ENCODE measurements at places on chromosomes 3 and 15.
A peak's percentile ranks its signal among the peaks of the same experiment; 100 is the strongest.

DNA sequence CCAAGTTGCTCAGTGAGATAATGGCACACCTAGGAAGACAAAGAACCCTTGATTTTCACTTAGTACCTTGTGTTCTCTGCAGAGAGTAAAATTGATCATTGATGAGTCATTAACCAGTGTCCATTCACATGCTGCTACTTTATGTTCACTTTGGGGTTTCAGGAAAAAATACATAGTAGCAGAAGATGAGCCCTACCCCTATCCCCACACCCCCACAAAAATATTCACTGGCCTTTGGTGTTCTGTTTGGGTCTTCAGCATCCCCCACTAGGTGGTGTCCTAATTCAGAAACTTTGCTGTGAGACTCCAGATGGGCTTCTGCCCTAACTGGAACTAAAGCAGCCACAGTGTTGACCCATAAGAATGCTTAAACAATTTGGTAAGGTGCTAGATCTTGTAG, 178.8 kb downstream of the KLHL25 start:
- no peak for DNase-seq

- no peak for DNase-seq
Observed at GRCh38 chr15:27317736-27318135, 346.8 kb downstream of the GABRG3 start.

- peak; percentile 87 for DNase-seq
Observed at GRCh38 chr15:59170295-59171066, 36.2 kb upstream of the LDHAL6B start.

GRCh38 chr3:152564459-152564858, 270.5 kb upstream of the P2RY1 start:
- DNase-seq = no peak
